Eye (tissue), 1 donor: ENCODE measurements at places on chromosomes 12 and 14.

DNA sequence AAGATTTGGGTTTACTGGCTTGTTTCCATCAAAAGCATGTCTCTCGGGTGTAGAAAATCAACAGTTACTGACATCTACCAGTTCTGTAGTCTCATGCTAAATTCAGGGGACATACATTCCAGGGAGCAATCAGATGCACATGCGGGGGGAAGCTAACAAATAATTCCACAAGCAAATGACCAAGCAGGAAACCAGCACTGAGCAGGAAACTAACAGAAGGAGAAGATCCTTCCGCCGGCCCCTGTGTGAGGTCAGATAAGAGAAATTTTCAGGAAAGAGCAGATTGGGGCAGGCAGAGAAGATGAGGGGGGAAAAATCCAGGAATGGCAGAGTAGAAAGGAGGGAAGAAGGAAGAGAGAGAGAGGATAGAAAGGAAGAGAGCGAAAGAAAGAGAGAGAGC is 127.6 kb upstream of the TMCC3 start:
- no peak for DNase-seq

- DNase-seq = no peak
Measured at GRCh38 chr12:52260361-52261207, 13.9 kb upstream of the KRT86 start.

DNA sequence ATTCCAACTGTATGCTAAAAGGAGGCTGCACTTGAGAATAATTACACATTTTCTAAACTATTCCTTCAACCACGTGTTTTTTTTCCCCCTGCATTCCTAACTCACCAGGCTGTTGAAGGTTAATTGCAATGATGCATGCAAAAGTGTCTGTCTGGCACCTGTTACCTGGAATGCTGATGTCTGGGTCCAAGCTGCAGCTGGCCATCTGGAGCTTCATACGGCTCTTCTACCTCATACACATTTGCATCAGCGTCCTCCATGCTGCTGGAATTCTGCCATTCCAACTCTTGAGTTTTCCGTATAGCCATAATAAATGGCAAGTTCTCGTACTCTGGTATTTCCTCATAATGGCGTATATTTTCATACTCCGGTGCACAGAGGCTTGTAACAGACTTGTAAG is 8.6 kb downstream of the FGD6 start:
- no peak for DNase-seq

GRCh38 chr12:76113800-76114757 is 29.6 kb upstream of the NAP1L1 start:
- DNase-seq = no peak

DNA sequence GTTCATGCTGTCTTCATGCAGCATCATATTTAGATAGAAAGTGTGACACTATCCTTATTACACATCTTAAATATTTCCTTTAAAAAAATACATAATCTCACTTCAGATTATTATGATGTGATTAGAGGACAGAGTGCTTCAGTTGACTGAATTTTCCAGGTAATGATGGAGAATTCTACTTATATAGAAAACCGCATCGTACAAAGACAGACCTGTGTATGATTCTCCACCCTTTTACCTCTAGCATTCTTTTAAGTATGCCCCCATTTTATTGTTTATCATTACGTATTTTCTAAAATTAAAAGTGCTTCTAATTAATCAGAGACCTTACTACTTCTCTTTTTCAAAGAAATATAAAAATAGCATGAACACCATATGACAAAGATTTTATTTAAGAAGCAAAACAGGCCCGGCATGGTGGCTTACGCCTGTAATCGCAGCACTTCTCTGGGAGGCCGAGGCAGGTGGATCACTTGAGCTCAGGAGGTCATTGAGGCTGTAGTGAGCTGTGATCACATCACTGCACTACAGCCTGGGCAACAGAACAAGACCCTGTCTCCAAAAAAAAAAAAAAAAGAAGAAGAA is 13.9 kb downstream of the RPS6KA5 start:
- DNase-seq = no peak

DNA sequence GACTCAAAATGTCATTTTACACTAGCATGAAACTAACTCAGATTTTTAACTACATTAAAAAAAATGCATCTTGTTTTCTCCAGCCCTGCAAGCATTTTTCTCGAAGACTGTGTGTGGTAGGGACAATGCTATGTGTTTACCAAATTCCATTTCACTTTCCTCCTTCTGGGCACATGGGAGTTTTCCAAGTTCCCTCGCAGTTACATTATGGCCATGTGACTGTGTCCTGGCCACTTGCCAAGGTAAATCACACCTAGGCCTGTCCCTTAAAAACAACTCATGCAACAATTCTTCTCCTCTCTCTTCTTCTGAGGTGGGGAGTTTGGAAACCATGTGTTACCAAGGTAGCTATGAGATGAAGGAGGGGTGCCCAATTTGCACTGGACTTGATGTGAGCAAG is 108.7 kb downstream of the SYT10 start:
- no peak for DNase-seq

DNA sequence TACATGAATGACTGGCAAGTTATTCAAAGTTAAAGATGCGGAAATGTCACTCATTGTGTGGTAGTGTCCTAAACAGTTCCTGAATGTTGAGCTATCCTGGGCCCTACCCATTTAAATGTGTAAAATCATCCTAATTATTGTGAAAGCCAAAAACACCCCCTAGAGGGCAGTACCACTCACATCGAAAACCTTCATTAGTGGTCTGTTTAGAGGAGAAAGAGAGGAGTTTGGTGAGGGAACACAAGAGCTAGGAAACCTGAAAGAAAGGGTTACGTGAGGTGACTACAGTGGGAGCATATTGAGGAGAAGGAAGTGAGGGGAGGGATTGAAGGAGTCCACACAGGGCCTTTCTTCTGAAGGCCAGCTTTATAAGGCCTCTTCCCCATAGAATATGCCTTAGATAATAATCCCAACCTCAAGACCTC is 2.5 kb upstream of the TEP1 start:
- peak; percentile 68 for DNase-seq

DNA sequence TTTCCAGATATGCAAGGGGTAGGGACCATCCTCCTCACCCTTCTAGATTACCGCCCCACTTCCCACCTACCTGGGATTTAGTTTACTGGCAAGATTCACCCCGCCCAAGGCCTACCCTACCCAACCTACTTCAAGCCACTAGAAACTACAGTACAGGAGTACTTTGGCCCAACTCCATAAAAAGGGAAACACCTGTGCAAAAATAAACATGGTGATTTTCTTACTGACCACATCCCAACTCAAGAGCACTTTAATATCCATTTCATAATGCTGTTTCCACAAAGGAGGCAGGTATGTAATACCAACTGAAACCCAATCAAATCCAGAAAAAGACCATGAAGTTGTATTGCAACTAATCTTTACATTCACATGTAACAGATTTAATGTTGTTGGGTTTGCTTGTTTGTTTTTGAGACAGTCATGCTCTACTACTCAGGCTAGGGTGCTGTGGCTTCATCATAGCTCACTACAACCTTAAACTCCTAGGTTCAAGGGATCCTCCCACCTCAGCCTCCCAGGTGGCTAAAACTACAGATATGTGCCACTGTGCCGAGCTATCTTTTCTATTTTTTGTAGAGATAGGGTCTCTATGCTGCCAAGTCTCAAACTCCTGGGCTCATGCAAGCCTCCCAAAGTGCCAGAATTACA is 41.7 kb upstream of the RAP1B start:
- DNase-seq = no peak

DNA sequence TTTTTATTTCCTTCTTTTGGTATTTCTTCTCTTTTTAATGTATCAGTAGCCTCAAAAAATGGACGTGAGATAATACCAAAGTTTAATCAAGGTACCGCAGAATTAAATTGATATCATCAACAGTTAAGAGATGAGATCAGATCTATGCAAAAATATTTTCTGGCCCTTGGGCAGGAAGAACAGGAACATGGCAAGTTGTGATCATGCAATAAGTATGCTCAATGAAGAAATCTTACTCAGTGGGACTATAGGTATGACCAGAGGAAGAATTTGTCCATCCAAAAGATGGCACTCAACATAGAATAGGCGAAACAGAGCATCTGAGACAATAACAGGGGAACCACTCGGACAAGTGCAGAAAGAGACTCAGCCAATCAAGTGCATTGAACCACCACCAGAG is 914 bp upstream of the GARIN2 start:
- DNase-seq = no peak

DNA sequence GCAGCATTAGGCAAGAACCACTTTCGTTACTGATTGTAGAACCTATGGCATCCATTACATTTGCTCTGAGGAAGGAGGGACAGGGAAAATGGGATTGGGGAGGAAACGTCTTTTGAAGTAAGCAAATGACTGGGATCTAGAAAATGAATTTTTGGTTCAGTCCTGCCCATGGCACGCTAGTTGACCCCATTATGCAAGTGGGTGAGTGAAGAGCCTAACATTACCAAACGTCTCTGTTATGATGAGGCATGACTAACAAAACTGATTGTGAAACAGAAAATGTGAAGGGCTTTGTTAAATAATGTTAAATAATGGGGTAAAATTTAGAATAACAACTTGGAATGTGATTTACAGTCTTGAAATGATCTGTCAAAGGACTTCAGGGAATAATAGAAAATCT is 38.9 kb downstream of the CPSF2 start:
- no peak for DNase-seq

DNA sequence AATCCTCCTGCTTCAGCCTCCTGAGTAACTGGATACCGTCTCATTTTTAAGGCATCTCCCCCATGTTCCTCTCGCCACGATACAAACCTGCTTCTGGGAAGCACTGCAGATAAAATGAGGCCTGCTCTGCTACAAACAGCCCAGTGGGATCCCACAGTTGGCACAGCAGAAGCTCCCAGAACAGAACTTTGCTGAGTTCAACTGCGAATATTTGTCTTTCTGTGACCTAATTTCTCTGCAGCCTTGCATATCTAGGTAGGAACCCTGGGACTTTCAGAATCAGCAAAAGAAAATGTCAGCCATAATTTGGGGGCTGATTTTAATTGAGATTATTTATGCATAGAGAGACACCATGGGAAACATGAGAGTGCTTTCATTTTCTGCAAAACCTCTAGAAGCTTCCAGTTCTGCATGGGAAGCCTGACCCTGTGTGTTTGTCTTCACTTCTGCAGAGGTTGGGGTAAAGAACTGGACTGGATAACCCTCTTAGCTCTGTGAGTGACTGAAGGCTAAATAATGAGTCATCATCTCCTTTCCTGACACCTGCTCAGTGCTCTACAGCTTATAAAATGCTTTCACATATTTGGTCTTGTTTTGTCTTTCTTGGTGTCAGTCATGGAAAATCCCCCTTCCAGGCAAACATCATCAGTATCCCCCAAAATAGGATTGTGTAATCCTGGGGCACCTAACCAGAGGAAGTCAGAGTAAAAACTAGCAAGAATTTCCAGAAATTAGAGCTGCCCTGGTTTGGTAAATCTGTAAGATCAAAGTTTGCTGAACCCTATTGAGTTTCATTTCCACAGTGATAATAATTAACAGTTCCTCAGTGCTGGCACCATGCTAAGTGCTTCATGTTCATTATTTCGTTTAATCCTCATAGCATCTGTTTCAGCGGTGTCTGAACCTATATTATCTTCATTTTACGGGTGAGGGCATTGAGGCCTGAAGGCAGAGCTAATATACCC is 185.8 kb downstream of the SLC15A4 start:
- DNase-seq = no peak

- DNase-seq = no peak
Measured at GRCh38 chr12:56197921-56198635, 8.8 kb upstream of the SMARCC2 start.

GRCh38 chr12:80655751-80656150 is 51.7 kb upstream of the MYF6 start:
- no peak for DNase-seq

- DNase-seq = peak; percentile 84
Measured at GRCh38 chr12:3928538-3929184, 55.5 kb upstream of the PARP11 start.

GRCh38 chr14:106038263-106038662 is 511.9 kb downstream of the TMEM121 start:
- no peak for DNase-seq
